ENCODE measurements at places on chromosomes 11 and 22.
A peak's percentile ranks its signal among the peaks of the same experiment; 100 is the strongest.

DNA sequence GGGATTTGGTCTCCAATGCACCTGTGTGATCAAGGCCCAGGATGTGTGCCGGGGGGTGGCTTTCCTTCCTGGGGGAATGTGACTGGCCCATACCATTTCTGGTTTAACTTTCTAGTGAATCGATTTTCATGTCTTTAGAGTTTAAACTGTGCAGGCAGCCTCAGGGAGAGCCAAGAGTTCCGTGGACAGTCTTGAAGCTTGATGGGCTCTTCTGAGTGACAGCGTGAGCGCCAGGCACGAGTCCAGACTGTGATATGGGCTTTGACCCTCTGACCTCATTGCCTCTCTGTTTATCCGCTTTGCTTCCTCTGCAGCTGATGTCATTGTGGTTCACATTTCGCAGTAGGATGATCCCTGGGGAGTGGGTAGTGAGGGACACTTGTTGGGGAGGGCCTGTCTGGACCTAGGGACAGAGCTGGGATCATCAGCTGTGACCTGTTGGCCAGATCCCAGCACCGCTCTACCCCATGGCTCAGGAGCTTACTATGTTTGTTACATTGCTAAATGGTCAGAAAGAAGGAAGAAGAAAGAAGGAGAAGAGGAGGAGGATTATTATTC is 80.6 kb upstream of the CLDN5 start:
- no peak for DNase-seq

DNA sequence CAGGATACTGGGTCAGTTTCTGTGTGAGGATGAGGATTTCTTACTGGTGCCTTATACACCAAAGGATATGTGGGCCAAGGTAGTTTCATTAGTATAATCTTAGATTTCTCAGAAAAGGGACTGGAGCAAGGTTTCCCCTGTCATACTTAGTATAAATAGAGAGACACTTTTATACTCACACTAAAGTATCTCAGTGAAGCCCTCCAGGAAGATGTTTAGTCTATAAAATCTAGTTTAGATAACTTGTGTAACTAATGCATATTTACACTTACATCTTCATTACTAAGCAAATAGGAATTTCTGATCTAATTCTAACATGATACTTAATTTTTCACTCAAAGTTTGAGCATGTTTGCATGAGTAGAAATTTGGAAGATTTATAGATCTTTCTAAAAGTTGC is 11.1 kb downstream of the EMSY start:
- no peak for DNase-seq

DNA sequence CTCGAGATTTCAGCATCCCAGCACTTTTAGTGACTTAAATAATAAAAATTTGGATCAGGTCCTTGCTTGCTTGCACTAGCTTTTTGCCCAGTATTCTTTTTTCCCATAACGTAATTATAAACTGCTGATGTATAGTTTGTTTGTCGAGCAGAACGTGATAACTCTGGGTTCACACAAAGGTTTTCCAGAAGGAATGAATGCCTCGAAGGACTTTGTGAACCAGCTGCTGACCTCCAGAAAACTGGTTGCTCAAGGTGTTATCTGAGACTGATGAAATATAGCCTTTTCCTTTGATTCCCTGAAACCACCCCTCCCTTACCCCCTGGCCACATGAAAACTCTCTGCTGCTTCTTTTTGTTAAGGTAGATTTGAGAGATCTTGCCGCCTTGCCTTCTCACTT is 229.1 kb upstream of the CARD18 start:
- DNase-seq, result no peak

- DNase-seq, result no peak
Observed at GRCh38 chr22:40193429-40194421, 16.0 kb downstream of the TNRC6B start.

GRCh38 chr11:46381819-46382645 is 563 bp downstream of the MDK start:
- DNase-seq, result peak; percentile 43

- DNase-seq, result no peak
Observed at GRCh38 chr22:23504516-23504915, 75.6 kb downstream of the IGLL1 start.

DNA sequence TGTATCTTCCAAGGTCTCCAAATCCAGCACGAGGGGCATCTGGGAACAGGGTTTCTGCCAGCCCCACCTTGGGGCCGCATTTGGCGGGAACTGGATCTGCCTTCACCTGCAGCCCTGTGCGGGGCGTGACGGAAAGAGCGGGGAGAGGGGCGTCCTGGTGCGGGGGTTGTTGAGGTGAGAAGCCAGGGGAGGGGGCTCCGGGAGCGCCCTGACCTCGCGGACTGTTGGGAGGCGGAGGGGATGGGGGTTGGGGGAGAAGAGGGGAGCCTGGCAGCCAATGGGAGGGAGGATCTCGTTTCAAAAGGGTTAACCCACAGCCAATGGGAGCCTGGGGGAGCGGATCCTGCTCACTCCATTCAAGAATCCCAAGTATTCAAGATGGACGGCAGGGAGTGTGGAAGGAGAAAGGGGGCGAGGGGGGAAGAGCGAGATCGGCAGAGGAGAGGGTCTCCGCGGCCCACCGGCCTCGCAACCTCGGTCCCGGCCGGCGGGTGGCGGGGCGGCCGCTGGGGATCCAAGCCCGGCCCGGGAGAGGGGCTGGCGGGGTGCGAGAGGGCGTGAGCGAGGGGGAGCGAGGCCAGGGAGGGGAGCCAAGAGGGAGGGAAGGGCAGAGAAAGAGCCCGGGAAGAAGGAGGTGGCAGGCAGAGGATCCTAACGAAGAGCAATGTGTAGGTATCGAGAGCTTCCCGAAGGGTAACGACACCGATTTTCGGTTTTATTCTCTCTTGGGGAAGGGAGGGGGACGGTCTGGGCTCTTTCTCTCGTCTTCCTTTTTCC is 11.5 kb downstream of the YPEL4 start:
- no peak for DNase-seq

GRCh38 chr11:106694501-106694900 is 323.8 kb downstream of the GUCY1A2 start:
- no peak for DNase-seq

DNA sequence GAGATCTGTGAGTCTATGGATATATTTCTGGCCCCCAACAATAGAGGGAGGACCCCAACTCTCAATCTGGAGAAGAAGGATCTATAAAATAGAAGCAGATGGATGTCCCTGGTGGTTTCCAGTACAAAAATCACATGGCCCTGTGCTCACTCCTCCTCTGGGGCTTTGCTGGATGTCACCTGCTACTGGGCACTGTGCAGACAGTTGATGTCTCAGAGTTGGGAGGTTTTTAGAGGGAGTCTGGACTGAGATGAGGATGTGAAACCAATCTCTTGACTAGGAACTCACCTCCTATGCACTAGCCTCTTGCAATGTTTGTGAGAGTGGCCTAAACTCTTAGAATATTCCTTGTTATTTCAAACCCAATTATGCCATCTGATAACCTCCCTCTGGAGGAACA is 107.2 kb downstream of the SCN3B start:
- DNase-seq, result no peak

DNA sequence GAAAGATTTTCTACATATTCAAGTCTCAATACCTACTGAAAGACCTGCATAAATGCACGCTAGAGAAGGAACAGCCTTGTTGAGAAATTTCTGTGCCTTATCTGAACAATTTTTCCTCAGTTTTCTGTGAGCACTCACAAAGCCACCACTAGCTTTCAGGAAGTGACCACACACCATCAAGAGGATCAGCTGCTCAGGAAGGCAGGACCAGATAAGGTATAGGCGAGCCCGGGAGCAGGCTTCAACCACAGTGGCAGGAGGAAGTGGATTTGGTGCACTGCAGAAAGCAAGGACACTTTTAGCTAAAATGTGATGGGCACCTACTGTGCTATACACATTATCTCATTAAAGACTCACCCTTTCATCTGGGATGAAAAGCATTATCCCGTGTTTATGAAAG is 220.8 kb downstream of the RAB38 start:
- DNase-seq, result no peak

GRCh38 chr11:104529213-104529612 is 365.3 kb upstream of the PDGFD start:
- DNase-seq, result no peak

GRCh38 chr11:454043-454442 is 4.0 kb downstream of the PTDSS2 start:
- DNase-seq, result no peak

- DNase-seq, result no peak
Observed at GRCh38 chr11:134712228-134713145, 300.4 kb upstream of the B3GAT1 start.

DNA sequence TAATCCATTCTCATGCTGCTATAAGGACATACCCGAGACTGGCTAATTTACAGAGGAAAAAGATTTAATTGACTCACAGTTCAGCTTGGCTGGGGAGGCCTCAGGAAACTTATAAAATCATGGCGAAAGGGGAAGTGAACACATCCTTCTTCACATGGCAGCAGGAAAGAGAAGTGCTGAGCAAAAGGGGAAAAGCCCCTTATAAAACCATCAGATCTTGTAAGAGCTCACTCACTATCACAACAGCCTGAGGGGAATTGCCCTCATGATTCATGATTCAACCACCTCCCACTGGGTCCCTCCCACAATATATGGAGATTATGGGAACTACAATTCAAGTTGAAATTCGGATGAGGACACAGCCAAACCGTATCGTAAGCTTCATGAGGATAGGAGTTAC is 3.8 kb upstream of the CYB5R2 start:
- no peak for DNase-seq

All from stimulated activated CD8-positive, alpha-beta memory T cell treated with anti-CD3 and anti-CD28 coated beads, Interleukin-4, amount 100 ng/mL, for 48 hours (primary cell).